ENCODE measurements at places on chromosomes 1 and 21.

DNA sequence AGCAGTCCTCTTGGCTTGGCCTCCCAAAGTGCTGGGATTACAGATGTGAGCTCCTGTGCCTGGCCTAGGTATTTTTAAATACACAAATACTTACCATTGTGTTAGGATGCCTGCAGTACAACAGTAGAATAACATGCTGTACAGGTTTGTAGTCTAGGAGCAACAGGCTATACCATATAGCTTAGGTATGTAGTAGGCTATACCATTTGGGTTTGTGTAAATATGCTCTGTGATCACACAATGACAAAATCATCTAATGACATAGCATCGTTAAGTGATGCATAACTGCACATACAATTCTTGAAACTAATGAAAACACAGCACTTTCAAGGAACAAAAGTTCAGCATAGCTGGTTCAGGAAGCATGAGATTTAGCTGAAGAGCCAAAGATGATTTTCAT is 12.7 kb downstream of the POU2F1 start:
- DNase-seq = no peak

DNA sequence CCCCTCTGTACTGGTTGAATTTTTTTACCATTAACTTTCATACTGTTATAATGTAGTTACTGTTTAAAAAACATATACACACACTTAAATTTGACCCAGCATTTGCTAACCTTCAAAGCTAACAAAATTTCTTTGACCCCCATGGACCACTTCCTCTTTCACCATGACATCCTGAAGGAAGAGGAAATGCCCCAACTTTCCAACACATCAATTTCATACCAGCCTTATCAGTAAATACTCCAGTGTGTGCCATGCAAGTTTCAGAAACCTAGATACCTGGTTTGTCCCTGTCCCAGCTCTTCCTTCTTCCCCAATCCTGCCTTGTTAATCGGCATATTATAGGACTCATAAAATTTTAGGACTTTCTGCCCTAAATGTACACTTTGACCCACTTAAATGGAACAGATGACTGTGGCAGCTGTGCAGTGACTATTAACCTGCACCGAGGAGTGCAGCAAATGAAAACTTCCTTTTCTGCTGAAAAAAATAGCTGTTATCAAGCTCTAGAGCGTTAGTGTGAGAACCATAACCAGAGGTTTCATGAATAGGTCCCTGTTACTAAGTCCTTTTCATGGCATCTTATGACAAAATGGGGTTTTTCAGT is 54.1 kb downstream of the DTL start:
- DNase-seq = no peak

DNA sequence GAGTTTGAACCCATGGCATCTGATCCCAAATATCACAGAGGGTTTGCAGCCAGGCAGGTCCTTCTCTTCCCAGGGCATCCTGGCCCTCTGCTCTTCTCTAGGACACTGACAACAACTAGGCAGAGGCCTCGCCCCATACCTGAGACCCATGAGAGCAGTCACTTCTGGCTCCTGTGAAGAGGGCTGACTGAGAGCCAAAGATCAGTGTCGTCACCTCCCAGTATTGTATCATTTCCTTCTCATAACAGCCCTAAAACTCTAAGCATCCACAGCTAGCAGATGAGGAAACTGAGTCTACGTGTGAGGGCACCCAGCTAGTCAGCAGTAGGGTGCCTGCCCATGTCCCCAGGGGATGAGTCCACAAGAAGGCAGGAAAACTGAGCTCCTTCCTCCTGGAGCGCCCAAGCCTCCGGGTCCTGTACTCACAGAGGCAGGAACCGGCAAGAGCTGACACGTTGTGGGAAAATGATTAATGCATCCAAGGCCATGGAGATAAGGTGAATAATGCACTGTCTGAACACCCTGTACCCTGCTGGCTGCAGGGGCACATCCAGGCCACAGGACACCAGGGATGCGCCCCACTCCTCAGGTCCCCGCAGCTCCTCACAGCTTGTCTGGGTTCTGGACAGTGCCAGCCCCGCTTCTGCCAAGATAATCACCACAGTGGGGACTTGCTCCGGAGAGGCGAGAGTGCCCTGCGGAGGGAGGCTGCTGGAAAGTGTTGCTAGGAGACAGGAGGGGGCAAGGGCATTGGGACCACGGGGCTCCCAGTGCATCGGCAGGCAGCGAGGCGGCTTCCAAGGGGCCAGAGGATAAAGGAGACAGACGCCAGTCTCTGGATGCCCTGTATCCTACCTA is 340.0 kb downstream of the NPHP4 start:
- DNase-seq = no peak

DNA sequence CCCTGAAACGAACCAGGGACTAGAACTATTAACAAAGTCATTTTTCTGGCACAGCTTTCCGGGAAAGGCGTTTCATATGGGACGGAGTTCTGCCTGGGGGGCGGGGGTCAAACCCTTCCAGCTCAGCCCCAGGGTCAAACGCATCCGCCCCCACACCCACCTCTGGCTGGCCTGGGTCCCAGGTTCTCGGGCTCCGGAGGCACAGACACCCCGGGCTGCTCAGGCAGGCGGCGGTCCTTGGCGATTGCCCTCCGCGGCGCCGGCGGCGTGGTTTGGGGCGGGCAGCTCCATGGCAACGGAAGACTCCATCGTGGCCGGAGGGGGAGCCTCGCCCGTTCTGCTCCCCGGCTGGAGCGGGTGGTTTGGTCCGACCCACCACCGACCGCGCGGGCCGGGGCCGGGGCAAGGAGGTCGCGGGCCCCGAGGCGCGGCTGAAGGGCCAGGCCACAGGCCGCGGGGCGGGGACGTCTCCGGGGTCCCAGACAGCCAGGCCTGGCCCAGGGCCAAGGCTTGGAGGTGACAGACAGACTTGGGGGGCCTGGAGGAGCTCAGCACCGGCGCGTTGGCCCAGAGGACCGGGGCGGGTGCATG is at the start of gene CFAP74:
TSS of gene CFAP74 (minus strand) at position 246 of the 591 bp plus-strand sequence. CDS start 12,830 bp downstream, outside the sequence.
- DNase-seq = no peak

DNA sequence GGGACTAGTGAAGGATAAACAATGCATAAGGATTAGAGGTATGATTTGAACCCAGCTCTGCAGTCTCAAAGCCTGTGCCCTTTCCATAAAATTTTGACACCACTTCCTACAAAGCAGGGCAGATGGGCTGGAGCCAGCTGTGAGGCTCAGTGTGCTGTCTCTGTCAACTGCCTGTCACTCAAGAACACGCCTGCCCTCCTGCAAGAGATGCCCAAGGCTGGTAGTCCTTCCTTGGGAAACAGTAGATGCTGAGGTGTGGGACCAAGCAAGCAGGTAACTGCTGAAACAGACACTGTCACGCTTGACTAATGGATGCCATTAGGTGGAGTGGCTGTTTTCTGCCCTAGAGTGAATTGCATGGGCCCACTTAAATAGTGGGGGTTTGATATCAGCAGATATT is 402.0 kb downstream of the PTPRU start:
- DNase-seq = no peak

GRCh38 chr1:198187973-198188588 is 31.3 kb downstream of the NEK7 start:
- peak; percentile 70 for DNase-seq

DNA sequence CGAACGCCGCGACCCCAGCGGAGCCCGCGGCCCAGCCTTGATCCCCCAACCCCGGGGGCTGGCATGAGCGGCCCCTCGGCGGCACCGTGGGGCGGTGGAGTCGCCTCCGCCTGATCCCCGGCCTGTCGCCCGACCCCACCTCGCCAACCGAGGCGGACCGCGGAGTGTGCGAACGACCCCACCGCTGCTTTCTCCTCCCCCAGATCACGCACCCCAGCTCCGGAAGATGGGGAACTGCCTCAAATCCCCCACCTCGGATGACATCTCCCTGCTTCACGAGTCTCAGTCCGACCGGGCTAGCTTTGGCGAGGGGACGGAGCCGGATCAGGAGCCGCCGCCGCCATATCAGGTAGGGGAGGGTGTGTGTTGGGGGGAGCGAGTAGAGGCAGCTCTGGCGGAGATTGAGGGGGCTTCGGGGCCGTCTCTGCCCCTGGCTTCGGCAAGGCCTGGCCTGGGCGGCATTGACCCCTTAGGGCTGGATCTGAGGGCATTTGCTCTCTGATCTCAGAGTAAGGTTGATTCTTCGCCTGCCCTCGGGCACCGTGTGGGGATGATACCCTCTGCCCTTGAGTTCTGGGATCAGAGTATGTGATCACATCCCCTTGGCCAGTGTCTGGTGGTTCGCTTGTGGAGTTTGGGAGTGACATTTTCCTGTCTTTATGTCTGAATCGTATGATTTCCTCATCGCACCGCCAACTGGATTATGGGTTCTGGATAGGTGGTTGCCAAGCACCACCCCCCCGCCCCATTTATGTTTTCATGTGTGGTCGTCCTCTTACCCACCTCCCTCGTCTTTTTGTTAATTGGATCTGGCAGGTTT is 668 bp downstream of the RNF11 start:
- peak; percentile 53 for DNase-seq

DNA sequence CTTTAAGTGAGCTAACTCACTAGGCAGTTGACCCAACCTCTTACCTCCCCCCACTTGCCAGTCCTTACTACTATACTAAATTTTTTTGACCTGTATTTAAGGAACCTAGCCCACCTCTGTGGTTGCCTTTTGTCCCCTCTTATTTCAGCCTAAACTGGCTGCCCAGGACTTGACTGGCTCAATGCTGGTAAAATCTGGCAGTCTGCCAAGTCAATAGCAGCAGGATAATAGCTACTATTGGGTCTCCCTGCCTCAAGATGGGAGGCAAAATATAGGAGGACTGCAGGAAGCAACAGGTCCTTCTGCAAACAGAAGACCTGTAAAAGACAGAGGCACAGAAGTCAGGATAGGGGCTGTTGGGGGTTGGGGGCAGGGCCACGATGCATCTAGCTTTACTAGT is 144.2 kb upstream of the POGK start:
- DNase-seq = no peak

DNA sequence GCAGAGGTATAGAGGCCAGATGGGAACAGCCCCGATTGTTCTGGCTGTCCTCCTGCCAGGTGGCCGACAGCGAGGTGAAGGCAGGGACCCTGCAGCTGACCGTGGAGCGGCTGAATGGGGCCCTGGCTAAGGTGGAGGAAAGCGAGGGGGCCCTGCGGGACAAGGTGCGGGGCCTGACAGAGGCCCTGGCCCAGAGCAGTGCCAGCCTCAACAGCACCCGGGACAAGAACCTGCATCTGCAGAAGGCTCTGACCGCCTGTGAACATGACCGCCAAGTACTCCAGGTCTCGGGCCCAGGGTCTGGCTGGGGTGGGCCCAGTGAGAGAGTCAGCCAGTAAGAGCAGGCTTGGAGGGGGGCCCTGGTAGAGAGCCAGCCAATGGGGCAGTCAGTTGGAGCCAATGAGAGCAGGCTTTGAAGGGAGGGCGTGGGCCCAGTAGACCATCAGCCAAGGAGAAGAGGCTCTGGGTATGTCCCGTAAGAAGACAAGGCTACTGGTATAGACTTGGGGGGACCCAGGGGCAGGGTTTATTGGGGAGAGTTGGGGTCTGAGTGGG is 11.3 kb downstream of the MFAP2 start:
- DNase-seq = no peak

GRCh38 chr1:229567109-229567868 is 8.8 kb upstream of the ABCB10 start:
- no peak for DNase-seq

GRCh38 chr1:8555582-8555981 is 237.7 kb downstream of the SLC45A1 start:
- DNase-seq = no peak

DNA sequence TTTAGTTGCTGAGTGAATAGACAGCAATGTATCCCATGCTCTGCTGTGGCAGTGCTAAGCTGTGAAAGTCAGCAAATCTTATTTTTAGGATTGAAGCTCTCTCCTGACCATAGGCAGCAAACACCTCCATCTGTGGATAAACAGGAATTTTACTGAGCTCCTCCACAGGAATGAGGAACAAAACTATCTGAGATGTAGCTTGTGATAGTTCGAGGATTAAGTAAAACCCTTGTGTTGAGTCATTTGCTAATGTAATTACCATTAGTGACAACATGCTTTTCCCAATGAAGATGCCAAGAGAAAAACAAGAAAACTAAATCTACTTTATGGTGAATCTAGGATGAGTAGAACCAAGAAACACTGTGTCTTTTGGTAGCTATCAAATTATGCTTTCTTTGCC is 122.7 kb downstream of the CLEC20A start:
- DNase-seq = no peak

GRCh38 chr21:40276001-40276400 is 408.8 kb downstream of the PCP4 start:
- no peak for DNase-seq

GRCh38 chr1:50368179-50369007 is 54.9 kb downstream of the DMRTA2 start:
- DNase-seq = peak; percentile 11

- DNase-seq = no peak
Observed at GRCh38 chr1:229848752-229849677, 218.0 kb upstream of the GALNT2 start.

- DNase-seq = no peak
Observed at GRCh38 chr1:201903135-201903534, 14.4 kb downstream of the SHISA4 start.

- no peak for DNase-seq
Observed at GRCh38 chr1:96366516-96366915, 355.1 kb upstream of the PTBP2 start.

DNA sequence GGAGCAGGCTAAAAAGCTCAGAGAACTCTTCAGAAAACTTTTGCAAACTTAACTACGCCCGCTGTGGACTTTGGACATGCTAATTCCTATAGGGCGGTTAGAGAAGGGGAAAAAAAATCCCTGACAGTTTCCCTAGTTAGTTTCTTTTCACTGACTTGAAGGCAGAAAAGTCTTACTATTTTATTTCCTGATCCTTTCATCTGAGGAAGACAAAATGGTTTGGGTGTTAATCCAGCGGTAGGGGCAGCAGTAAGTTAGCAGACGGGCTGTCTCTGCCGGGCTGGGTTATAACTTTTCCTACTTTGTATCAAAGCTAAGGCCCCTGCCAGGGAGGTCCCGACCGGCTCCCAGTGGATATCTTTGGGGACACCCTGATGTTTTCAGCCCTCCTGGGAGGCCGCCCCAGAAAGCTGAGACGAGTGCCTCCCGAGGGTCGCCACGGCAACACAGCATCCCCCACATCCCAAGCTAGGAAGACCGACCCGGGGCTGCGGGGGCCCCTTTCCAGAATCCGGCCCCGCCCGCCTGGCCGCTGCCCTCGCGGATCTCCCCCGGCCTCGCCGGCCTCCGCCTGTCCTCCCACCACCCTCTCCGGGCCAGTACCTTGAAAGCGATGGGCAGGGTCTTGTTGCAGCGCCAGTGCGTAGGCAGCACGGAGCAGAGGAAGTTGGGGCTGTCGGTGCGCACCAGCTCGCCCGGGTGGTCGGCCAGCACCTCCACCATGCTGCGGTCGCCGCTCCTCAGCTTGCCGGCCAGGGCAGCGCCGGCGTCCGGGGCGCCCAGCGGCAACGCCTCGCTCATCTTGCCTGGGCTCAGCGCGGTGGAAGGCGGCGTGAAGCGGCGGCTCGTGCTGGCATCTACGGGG is 162.6 kb downstream of the RUNX1 start:
- DNase-seq = no peak

- no peak for DNase-seq
Observed at GRCh38 chr1:221574529-221574928, 167.4 kb downstream of the DUSP10 start.

All from CD8-positive, alpha-beta memory T cell (primary cell).